ENCODE measurements at places on chromosomes 1 and 21. TPM values are rescaled to one million over a fixed set of nuclear protein-coding genes. Genes with fewer than 3 reads are reported as not detected.

GRCh38 chr1:228289239-228289849, 81.5 kb downstream of the OBSCN start:
- DNase-seq: no peak

Gene NUAK2
- 10.1 TPM for total RNA-seq

GRCh38 chr1:47697616-47698335, 259.9 kb downstream of the FOXD2 start:
- no peak for DNase-seq

DNA sequence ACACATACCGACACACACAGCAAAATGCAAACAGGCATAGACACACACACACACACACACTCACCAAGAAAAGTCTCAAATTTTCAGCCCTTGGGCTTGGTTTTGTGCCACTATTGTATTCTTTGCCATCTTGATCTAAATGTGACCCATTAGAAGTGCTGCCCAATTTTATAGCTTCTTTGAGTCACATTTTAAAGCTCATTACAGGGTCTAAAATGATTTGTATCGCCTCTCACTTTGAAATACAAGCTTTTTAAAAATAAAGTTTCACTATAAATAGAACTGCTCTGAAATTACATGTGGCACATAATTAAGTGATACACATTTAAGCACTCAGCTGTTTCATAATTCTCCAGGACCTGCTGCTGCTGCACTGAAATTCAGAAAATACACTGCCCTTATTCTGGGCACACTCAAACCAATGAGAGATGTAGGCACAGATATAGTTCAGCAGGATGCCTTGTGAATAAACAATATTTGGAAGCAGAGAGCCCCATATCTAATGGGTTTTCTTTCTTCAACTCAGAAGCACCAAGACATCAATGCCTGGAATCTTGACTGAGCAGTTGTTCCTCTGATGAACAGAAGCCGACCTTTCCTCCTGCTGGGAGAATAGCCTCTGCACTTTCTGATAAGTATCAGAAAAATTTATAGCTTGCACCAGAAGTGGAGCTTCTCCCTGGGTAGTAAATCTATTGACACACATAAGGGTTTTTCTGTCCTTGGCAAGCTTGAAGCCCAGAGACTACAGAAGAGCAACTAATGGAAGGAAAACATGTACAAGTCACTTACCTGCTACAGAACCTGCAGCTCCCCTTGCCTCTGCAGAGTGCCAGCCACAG, 37.0 kb upstream of the PLPPR4 start:
- DNase-seq: peak; percentile 63

DNA sequence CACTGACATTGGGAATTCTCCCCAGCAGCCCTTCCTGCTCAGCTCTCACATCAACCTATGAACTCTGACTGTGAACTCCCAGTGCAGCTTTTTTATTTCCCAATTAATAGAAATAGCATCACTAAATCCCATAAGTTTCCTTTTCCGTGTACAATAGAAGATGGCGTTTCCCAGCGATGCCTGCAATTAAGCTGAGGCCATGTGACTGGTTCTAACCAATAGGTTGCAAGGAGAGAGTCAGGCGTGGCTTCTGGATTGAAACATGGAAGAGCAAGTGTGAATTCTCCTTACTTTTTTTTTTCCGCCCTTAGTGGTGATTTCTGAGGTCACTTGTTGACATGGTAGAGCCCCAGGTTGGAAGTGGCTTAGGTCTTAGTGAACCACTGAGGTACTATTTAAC, 59.0 kb upstream of the IGSF5 start:
- no peak for DNase-seq

- DNase-seq: no peak
Observed at GRCh38 chr1:166956057-166956850, 19.1 kb downstream of the ILDR2 start.

Gene RAB25
- 13.3 TPM for total RNA-seq

Gene DFFB
- total RNA-seq: 7.8 TPM

Gene OR2T4
- not detected for total RNA-seq

GRCh38 chr21:29163341-29164115, 33.1 kb downstream of the MAP3K7CL start:
- no peak for DNase-seq

GRCh38 chr1:211723273-211723672, 47.9 kb upstream of the NEK2 start:
- DNase-seq: no peak

GRCh38 chr21:24852610-24853195, 754.6 kb downstream of the MRPL39 start:
- DNase-seq: no peak

DNA sequence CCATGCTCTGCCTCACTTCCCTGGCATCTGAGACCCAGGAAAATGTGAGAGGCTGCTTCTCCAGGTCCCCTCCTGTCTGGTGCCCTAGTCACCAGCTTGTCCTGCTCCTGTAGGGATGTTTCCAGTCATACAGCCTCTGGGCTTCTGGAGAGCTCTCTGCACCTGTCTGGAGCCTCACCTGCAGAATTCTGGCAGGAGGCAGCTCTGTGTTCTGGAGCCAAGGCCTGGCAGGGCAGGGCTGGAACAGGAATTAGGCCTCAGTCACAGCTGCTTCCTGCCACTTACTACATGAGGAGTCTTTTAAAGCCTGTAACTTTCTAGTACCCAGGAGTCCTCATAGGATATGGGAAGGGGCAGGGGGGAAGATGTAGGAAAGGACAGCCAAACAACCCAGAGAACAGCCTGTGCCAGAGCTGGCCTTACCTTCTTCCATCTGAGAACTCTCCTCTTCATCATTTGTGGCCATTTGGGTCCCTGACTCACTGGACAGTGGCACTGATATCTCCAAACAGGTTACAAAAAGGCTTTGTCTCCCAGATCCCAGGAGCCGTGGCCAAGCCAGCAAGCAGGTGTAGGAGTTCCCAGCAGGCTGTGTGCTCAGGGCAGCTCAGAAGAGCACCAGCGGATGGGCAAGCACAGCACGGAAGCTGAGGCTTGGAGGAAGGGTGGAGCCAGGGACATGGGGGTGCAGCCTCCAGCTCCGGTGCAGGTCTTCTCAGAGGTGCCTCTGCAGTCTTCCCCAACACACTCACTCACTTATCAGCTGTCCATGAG, 31.4 kb upstream of the ARTN start:
- no peak for DNase-seq

Gene DCST1
- not detected for total RNA-seq

DNA sequence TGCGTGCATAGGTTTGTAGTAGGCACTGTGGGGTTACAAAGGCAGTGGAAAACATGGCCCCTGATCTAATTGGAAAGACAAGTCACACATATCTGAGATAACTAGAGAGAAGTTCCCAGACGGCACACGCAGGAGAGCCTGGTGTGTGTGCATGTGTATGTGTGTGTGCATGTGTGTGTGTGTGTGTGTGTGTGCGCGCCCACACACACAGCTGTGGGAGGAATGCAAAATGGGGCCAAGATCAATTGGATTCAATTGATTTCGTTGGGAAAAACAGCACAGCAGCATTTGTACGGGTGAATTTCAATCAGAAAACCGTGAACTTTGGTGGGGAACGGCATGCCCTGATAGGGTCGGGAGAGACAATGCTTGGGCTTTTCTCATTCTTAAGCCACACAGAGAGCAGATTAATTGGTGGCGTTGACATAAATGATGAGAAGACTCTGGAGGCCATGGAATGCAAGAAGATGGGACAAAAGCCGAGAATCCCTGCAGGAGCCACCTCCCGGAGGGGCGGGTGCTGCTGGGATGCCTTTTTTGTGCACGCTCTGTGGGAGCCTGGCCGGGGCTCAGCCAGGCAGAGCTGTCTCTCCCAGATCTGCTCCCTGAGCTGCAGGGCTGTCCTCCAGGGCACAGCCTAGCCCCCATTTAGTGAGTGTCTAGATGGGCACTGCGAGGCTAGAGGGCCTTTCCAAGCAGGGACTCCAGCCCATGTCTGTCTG, 322.0 kb downstream of the CAMTA1 start:
- no peak for DNase-seq

Gene SIPA1L2
- total RNA-seq: 71.3 TPM

- no peak for DNase-seq
Observed at GRCh38 chr21:45460011-45460565, 55.1 kb downstream of the COL18A1 start.

- no peak for DNase-seq
Observed at GRCh38 chr1:104387716-104388508, 638.2 kb downstream of the AMY1C start.

Gene ADGRB2
- 7.9 TPM for total RNA-seq

DNA sequence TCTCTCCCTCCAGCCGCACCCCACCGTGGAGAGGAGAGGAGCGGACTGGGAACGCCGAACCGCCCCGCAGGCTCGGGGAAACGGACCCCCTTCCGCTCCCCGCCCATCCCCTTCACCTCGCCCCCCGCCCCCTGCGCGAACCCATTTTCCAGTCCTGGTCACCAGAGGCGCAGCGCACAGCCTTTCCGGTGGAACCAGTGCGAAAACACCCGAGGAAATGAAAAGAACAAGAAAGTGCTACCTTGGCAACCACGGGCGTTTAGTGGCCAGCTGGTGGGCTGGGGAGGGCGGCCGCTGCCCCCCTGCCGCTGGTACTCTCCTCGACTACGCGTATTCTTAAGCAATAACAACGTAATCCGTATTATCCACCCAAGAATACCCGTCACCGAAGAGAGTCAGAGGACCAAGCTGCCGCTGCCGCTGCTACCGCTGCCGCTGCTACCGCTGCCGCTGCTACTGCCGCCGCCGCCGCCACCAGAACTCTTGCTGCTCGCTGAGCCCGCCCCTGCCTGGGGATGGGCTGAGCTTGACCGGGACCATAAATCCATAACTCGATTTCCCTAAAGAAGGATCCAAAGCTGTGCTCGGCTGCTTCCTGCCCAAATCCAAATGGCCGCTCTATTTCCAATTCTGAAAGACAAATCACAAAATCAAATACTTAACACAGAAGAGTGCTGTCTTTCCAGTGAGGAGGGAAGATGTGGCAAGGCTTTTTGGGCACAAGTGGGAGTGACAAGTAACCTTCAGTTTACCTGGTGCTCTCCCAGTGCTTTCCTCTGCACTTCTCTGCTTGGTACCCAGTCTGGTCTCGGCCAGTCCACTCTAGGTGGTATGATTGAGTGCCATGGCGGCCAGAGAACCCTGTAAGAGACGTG, 125.2 kb upstream of the DPYD start:
- DNase-seq: no peak

Gene NR1I3
- total RNA-seq: not detected

Gene CBS
- 6.2 TPM for total RNA-seq

- no peak for DNase-seq
Observed at GRCh38 chr1:232143315-232143886, 486.5 kb downstream of the SIPA1L2 start.

DNA sequence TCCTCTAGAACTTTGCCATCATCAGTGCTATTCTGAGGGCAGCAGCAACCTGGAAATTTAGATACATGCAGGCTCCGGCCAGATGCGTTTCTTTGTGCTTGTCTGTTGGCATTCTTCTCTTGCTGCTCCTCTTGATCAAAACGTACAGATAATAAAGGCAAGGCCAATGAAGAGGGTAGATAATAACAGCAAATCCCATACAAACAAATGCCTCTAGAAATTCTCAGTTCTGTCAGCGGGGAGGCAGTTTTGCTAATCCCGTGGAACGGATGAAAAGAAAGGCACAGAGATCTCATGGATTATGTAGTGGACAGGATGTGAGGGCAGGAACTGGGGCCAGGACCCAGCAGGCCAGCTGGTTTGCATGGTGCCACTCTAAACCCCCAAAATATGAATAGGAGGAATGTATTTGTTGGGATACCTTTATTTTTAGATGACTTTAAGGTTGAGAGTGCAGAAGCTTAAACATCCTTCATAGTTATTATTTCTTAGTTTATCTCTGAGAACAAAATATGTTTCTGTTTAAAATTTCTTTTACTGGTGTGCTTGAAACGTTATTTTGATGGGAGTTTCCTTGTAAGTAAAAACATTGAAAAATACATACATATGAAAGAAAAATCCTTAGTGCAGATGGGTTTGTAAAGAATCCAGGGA, 1.5 kb downstream of the ITSN1 start:
- DNase-seq: peak; percentile 41

GRCh38 chr21:24514081-24514733, 1093.1 kb downstream of the MRPL39 start:
- DNase-seq: peak; percentile 15

Gene SELL
- 4.3 TPM for total RNA-seq

DNA sequence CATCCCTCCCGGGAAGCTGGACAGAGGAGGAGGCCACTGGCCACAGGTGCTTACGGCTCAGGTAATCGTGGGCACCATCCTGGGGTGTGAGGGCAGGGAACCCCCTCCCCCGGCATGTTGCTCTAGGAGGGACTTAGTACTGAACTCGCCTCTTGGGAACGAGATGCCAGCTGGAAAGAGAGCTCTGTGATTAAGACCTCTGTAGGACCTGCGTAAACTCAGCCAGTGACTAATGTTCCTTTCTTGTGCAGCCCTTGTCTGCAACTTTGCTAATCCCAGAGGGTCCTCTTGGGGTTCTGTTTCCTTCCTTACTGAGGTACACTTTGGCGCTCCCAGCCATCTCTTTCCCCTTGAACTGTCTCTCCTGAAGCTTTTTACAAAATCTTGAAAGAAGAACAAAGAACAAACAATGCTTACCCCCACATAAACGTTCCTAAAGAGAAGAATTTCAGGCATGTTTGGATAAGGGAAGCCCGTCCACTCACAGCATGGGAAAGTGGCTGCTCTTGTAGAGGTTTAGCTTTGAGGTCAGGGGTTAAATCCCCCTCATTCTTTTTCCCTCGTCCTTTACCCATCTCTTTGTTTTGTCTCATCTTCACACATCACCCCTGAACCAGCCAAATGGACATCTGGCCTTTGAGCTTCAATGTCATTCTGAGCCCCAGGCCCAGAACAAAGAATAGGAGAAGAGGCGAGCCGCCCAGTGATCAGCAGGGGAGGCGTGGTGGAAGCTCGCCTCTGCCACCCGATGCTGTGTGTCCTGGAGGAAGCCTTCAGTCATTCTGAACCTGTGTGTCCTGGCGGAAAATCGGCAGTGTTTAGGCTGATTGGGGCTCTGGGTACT, 37.4 kb downstream of the CITED4 start:
- no peak for DNase-seq

DNA sequence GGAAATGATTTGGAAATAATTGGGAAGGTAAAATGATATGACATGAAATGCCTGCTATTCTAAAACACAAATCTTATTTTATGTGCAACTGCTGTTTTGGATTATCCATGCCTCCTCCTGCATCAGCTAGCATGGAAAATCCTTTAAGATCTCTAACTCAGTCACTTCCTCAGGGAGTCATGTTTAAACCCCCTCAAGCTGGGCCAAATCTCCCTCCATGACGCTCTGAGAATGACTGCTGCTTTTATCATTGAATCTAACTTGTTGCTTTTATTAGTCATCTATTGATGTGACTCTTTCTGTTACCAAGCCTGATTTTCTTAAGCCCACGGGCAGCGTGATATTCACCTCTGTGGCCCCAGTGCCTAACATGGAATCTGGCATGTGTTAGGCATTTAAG, 324.8 kb downstream of the DISC1 start:
- DNase-seq: peak; percentile 81

Gene CCDC181
- 1.6 TPM for total RNA-seq

Measured in tongue (tissue), 3 donors.